Activated CD4-positive, alpha-beta memory T cell treated with anti-CD3 and anti-CD28 coated beads, Interleukin-2, amount 10 ng/mL, durations not matched to agents 7 days and 5 days (primary cell): ENCODE measurements at places on chromosomes 5 and 9.
A peak's percentile ranks its signal among the peaks of the same experiment; 100 is the strongest.

GRCh38 chr5:14429101-14430050 is 152.2 kb upstream of the OTULINL start:
- no peak for DNase-seq

- DNase-seq = no peak
These were observed 30.4 kb downstream of the PRELID2 start for GRCh38 chr5:145804701-145805100.

DNA sequence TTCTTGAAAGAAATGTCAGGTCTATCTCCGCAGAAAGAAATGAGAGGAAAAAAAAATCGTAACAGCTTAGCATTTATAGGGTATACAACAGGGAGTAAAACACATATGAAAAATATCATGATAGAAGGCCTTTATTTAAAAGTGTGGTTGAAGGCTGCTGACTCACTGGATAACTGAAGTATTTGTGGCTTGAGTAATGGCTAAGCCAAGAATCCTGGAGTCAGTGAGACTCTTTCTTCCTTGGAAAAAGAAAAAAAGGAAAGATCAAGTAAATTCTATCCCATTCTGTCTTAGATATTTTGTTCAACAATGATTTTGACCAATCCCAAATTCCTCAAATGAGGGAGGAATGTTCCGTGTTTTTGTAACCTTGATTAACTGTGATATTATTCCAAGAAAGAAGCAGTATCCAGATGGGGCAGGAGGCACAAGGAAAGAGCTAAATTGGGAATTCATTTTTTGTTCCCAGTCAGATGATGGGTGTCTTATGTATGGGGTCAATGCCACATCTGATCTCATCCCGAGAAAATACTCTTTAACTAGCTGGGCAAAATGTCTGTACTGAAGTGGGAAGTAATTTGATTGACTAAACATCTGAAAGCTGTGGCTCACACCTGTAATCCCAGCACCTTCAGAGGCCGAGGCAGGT is 64.3 kb upstream of the MYO10 start:
- DNase-seq = no peak

- DNase-seq = no peak
These were observed 141.4 kb downstream of the TMEM38B start for GRCh38 chr9:105835721-105836120.

GRCh38 chr5:176573564-176574296 is 24.6 kb downstream of the CDHR2 start:
- DNase-seq = peak; percentile 77

DNA sequence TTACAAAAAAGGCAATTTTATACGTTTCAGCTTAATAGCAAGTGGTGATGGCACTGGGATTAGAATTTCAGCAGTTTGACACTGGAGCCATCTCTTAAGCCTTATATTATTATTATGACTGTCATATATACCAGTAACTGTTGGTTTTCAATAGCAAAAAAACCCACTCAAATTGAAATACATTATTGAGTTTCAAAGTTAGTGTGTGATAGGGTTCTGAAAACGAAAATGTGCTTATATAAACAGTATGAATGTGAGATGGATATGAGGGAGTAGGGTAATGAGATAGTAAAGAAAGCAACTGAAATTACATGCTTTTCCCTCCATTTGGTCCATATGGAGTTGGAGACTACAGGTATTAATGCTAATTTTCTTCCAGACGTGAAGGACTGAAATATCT is 68.6 kb upstream of the ACTBL2 start:
- DNase-seq = no peak

DNA sequence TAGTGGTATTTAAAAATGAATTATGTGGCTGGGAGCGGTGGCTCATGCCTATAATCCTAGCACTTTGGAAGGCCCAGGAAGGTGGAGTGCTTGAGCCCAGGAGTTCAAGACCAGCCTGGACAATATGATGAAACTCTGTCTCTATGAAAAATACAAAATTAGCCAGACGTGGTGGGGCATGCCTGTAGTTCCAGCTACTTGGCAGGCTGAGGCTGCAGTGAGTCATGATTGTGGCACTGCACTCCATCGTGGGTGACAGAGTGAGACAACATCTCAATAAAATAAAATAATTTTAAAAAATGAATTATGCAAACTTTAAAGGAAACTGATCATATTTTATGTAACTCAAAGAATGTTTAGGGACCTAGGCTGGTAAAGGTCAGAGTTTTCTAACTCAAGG is 310.8 kb upstream of the DMRT1 start:
- DNase-seq = no peak

- DNase-seq = no peak
These were observed 37.0 kb upstream of the POU4F3 start for GRCh38 chr5:146301626-146302025.

- peak; percentile 50 for DNase-seq
These were observed 9.5 kb downstream of the TOR4A start for GRCh38 chr9:137286975-137287383.

DNA sequence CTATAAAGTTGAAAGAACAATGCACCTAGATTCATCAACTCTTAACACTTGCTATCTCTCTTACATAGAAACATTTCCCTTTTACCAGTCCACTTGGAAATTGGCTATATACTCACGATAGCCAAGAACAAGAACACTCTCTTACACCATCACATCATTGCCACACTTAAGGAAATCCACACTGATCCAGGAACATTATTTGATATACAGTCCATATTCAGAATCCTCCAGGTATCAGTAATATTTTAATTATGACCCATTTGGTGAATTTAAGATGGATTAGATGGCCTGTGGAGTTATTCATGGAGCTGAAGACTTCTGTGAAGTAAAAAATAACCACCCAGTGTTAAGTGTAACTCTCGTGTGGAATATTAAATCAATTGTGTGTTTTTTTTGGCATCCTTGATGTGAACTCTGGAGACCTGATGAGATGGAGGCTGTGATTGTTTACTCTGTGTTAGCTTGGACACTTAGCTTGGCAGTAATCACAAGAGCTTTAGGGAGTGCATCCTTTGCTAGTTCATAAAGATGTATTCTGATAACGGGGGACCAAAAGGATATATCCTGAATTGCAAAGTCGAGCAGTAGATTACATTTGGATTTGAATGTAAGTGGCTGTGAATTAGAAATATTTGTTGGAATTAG is 52.0 kb upstream of the ABL1 start:
- DNase-seq = no peak

GRCh38 chr5:82850393-82850792 is 226.8 kb downstream of the TMEM167A start:
- no peak for DNase-seq

DNA sequence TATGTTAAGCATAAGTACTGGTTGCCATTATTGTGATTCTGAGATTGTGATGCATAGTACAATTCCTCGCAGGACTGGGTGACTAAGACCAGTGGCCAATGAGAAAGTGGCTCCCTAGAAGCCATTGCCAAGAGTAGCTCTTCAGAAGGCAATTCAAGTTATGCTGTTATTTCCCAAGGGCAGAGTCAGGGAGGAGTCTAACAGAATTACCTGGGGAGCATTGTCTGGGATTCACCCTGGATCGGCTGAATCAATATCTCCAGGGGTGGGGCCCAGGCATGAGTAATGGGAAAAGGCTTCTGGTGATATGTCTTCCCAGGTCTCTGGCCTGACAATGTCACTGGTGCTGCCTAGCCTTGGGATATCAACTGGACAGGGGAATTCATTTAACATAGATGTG is 10.9 kb upstream of the ARHGEF28 start:
- DNase-seq = no peak

- no peak for DNase-seq
These were observed 55.6 kb upstream of the UBAC1 start for GRCh38 chr9:136016572-136017288.

- no peak for DNase-seq
These were observed at the start of gene IL33 for GRCh38 chr9:6215562-6215961. TSS of gene IL33 (plus strand) at chr9:6215807. CDS start at chr9:6241695, 25,888 bp downstream.

DNA sequence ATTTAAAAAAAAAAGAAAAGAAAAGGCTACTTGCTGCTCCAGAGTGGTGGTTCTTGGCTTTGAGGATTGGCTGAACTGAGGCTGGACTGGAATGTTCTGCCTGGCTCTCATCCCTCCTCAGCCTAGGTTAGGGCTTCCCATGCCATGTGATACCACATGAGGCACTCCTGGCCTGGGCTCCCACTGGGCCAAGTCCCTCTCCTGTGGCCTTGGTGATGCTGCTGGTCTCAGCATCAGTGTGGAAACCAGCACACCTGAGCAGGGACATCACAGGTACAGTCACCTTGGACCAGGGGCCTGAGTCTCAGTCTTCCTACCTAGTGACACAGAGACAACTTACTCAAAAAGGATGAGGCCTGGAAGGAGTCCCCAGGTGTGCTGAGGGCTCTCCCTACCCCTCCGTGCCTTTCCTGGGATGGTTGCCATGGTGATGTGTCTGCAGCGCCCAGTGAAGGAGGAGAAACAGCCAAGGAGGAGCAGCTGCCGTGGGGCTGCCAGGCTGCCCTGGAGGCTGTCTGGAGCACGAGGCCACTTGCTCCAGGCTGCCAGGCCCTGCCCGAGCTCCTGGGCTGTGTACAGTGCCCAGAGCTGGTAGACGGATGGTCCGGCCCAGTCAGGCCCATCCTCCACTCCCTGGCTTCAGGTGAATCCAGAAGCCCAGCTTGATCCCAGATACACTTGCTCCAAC is 71.0 kb downstream of the WNK2 start:
- DNase-seq = no peak

DNA sequence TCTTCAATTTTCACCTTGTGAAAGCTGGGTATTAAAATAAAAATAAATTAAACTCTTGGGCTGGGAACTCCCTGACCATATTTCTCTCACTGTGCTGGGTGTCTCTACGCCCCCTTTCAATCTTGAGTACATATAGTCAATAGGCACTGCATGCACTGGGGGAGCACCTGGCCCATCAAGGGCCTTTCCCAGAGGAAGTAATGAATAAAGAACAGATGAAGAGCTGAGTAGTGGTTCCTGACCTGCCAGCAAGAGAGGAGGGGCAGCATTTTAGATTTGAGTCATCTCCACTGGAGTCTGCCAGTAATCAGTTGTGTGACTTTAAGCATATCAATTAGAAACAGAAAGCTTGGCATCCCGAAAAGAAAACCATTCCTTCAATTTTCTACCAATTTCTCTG is 6.2 kb downstream of the MAPKAP1 start:
- no peak for DNase-seq

DNA sequence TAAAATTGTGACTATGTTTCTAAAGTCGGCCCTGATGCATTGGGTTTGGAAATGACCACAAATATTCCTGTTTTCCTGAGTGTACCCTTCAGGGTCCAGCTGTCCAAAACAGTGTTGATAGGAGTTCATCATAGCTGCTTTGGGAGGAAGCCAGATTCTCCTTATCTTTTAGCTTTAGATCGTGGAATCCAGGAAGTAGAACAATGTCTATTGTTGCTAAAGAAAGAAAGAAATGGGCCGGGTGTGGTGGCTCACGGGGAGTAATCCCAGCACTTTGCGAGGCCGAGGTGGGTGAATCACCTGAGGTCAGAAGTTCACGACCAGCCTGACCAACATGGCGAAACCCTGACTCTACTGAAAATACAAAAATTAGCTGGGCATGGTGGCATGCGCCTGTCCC is 9.5 kb downstream of the CAVIN4 start:
- DNase-seq = no peak

- DNase-seq = no peak
These were observed 18.2 kb downstream of the GFPT2 start for GRCh38 chr5:180334751-180335613.

GRCh38 chr9:116656501-116656971 is 30.6 kb upstream of the TRIM32 start:
- DNase-seq = no peak

GRCh38 chr9:85178474-85178873 is 508.9 kb downstream of the NTRK2 start:
- DNase-seq = no peak

DNA sequence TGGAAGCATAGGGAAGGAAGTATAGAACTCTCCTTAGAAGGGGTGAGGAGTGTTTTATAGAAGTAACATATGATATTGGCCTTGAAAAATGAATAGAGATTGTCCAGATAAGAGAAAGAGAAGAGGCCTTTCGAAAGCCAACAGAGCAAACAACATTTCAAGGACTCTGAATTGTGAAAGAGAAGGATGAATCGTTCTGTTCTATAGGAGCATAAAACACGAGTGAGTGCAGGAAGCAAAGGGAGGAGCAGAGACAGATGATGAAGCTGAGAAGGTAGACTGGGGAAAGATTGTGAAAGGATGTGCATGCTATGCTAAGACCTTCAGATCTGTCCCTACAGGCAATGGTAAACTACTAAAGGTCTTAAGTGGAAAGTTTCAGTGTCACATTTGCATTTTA is 271.0 kb downstream of the TMEM161B start:
- DNase-seq = no peak

GRCh38 chr9:85237478-85237877 is 504.3 kb downstream of the AGTPBP1 start:
- no peak for DNase-seq

DNA sequence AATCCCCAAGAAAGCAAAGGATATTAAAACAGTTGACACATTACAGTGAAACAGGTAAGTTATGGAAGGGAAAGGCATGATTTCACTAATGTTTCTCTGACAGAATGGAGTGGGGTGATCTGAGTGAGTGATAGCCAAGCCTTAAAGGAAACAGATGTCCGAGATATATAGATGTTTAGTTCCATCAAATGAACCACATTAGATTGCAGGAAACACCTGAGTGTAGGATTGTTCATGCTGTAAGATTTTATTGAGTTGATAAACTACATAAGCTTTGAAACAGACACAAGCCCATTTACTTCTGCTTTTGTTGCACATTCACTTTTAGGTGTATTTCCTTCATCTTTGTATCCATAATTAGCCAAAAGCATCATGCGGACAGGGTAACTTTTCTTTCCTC is 167.1 kb upstream of the PPP1R2B start:
- DNase-seq = no peak

DNA sequence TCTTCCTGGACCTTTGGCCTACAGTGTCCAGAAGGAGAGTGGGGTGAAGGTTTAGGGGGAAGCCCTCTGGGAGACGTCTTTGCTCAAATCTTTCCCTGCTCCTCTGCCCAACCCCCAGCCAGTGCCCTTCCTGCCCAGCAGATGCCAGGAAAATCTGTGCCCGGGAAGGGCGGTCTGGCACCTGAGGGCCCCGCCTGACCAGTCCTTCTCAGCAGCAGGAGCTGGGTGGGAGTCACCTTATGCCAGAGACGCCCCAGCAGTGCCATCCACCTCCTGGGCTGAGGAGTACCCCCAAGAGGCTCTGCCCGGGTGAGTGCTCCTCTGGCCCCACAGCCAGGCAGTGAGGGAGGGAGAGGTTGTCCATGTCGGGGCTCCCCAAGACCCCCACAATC is 14.9 kb upstream of the CERCAM start:
- DNase-seq = no peak

GRCh38 chr9:93895535-93895934 is 59.6 kb downstream of the BARX1 start:
- DNase-seq = no peak

DNA sequence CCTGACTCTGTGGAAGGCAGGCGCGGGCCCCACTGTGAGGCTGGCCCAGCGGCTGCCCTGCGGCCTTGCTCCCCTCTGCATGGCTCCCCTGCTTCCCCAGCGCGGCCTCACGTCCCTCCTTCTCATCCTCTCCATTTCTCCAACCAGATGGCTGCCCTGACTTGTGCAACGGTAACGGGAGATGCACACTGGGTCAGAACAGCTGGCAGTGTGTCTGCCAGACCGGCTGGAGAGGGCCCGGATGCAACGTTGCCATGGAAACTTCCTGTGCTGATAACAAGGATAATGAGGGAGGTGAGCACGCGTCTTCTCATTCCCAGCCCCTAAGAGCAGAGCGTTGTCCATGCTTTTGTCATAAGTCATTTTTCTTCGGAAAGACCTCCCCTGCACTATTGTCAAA is 129.0 kb upstream of the WWC1 start:
- DNase-seq = no peak

GRCh38 chr9:8826281-8826680 is 1026.7 kb upstream of the DMAC1 start:
- DNase-seq = no peak
